ENCODE measurements at places on chromosomes 1 and 21. TPM values are rescaled to one million over a fixed set of nuclear protein-coding genes. Genes with fewer than 3 reads are reported as not detected.

Gene LCE1B
- not detected for total RNA-seq

Gene CCDC185
- total RNA-seq: not detected

Gene SLAMF9
- total RNA-seq: not detected

Gene GJB4
- total RNA-seq: not detected

Gene KCNE2
- total RNA-seq: not detected

Gene TMEM269
- 0.26 TPM for total RNA-seq

Gene CEP350
- 53.1 TPM for total RNA-seq

Measured in activated naive CD4-positive, alpha-beta T cell treated with anti-CD3 and anti-CD28 coated beads, Interleukin-2, amount 10 ng/mL, durations not matched to agents 5 hours and 36 hours (primary cell).